ENCODE measurements at places on chromosomes 3 and 15.

GRCh38 chr15:65026756-65027155 is 2.7 kb downstream of the MTFMT start:
- no peak for DNase-seq

DNA sequence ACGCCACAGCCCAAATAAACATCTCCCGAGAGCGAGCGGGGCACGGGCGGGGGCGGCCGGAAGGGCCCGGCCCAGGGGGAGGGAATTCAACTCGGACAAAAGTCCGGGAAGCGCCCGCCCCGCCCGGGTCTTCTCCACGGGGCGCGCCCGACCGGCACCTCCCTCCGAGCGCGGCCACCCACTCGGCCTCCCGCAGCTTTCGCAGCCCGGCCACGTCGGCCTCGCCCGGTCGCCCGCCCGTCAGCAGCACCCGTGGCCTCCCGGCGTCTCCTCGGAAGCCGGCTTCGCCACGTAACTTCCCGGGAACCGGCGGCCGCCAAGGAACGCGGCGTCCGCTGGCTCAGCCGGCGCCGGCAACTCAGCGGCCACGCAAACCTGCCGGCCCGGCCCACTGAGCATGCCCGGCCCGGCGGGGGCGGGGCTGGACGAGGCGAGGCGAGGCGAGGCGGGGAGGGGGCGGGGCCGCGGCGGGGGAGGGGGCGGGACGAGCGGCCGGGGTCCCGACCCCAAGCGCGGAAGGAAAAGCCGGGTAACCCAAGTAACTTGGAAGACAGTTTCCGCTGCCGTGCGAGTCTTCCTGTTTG is at the start of gene TJP1:
TSS of gene TJP1 (minus strand) at position 369 of the 584 bp plus-strand sequence. CDS start 440 bp downstream, outside the sequence.
- peak; percentile 84 for DNase-seq

GRCh38 chr3:120418866-120419490 is 31.8 kb downstream of the FSTL1 start:
- DNase-seq = peak; percentile 79

DNA sequence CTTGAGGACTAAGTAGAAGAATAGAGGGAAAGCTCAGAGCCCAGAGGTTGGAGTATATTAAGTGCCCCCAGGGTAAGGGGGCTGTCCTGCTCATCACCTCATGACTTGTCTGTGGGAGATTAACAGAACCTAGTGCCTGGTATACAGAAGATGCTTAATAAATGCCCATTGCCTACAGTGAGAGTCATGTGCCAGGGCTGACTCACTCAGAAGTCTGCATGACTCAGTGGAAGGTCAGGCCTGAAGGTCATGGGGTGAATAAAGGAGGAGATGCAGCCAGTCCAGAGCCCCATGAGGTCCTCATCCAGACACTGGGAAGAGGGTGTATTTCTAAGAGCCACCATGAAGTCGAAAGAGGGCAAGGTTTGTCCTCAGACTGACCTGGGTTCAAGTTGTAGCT is 62.5 kb upstream of the TLE3 start:
- no peak for DNase-seq

DNA sequence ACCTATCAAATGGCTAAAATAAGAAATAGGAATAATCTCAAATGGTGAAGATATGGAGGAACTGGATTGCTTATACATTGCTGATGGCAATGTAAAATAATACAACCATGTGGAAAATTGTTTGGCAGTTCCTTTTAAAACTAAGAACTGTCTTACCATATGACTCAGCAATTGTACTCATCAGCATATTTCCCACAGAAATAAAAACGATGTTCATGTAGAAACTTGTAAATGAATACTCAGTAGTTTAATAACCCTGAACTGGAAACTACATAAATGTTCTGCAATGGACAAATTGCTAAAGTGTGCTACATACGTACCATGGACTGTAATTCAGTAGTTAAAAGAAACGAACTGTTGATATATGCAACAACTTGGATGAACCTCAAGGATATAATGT is 253.9 kb upstream of the RBMS3 start:
- DNase-seq = no peak

GRCh38 chr3:143001034-143001368 is 369 bp upstream of the U2SURP start:
- DNase-seq = no peak

DNA sequence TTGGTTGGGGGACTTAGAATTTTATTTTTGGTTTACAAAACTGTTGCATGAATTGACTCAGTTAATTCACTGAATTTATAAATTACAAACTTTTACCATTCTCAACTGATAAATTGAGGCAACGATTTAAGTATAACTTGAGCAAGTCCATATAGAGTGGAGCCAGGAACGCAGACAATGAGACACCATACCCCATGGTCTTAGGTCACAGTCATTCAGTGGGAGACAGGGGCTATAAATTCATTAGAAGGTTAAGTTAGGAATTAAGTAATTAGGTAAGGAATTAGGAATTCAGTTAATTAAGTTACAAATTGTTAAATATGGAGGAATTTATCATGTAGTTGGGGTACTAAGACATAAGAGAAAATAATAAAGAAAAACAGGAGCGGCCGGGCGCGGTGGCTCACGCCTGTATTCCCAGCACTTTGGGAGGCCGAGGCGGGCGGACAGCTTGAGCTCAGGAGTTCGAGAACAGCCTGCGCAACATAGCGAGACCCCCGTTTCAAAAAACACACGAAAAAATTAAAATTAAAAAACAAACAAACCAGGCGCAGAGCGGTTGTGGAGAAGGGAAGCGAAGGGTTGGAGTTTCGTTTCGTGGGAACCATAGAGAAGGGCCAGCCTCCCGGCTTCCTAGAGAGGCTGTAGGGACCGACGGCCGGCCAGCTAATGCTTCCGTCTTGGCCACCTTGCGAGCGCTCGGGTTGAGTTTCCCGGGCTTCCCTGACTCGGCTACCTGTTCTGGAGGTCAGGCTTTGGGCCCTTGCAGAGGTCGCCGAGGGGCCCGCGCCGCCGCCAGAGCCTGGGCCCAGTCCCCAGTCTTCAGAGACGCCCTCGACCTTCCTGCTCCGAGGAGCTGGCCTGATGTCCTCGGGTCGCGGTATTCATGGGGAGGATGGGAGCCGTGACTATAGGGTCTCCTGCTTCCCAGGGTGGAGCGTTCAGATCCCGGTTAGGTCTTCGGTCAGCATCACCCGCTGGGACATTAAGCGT is at the start of gene ZNF619:
TSS of gene ZNF619 (plus strand) at position 645 of the 993 bp plus-strand sequence. CDS start 858 bp downstream, outside the sequence.
- peak; percentile 86 for DNase-seq

- no peak for DNase-seq
These were observed 94.1 kb downstream of the ASB7 start for GRCh38 chr15:100696452-100696851.

DNA sequence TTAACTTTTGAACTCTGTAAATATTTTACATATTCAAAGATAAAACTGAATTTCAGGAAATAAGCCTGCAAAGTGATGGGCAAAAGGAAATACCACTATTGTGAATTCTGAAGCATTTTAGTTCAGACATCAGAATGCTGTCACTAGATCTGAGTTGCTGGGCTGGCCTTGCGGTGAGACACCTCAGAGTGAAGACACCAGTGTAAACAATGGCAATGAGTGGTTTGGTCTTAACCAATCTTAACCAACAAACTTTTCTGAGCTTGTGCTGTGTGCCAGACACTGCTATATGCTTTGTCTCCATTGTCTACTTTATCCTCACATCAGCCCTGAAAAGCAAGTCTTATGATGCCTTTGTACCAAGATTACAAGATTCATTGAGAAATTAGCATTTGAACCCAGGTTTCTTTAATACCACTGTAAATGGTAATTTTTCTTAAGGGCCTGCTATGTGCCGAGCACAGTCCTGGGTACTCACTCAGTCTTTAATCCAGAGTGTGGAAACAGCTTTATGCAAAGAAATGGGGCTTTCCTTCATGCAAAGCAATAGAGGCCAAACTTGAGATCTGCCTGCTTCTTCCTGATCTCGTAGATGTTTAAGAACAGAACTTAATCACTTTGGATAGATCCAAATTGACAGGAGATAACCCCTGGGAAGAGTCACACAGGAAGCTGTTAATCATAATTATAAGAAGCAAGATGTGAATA is 55.0 kb downstream of the TMEM39A start:
- no peak for DNase-seq

GRCh38 chr3:161619351-161619750 is 122.7 kb downstream of the OTOL1 start:
- DNase-seq = no peak

- DNase-seq = no peak
These were observed 68.4 kb downstream of the HERC1 start for GRCh38 chr15:63765338-63765737.

DNA sequence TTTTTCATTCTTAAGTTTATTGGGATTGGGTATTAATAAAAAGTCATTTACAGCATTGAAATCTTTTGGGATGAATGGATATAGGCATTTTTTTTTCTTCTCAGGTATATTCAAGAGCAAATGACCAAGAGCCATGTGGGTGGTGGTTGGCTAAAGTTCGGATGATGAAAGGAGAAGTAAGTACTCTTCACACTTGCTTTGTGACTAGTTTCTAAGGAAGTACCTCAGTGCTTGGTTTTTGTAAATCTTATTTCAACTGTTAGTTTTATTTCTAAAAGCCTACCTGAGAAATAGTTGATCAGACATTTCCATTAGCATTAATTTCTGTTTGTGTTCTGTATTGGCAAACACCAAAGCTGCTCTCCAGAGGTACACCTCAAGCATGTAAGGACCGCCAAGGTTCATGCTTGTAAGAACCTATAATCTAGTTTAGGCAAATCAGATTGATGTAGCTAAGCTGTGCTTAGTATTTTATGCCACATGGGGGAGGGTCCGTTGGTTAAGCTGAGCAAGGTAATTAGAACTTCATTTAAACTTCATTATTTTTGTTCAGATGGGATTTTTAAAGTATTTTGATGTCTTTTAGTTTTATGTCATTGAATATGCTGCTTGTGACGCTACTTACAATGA is 35.4 kb downstream of the FXR1 start:
- DNase-seq = peak; percentile 42

GRCh38 chr3:124064050-124064449 is 72.1 kb upstream of the ROPN1 start:
- DNase-seq = no peak

GRCh38 chr3:190773948-190774347 is 88.5 kb downstream of the GMNC start:
- DNase-seq = no peak

DNA sequence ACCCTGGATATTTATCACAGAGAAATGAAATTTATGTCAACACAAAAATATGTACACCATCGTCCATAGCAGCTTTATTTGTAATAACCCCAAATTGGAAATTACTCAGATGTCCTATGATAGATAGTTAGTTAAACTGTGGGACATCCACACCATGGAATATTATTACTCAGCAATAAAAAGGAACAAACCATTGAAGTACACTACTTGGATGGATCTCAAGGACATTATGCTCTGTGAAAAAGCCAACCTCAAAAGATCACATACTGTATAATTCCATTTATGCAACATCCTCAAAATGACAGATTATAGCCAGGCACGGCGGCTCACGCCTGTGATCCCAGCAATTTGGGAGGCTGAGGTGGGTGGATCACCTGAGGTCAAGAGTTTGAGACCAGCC is 113.3 kb downstream of the PGPEP1L start:
- DNase-seq = no peak

- DNase-seq = no peak
These were observed 81.6 kb downstream of the FBN1 start for GRCh38 chr15:48563934-48564333.

DNA sequence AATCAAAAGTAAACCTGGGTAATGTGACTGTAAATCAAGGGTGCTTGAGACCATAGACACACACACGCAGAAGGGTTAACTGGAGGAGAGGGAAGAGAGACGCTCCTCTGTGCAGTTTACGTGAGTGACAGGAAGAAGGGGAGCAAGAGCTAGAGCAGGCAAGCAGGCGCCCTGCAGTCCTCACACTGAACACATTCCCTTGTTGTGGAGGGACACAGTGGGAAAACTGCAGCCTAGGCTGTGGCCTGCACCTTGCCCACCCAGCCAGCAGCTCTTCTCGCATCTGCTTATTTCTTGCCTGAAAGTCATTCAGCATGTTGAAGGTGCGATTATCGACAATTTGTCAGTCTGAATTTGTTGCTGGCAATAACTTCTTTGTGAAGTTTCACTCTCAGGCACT is 24.2 kb downstream of the SOX2 start:
- DNase-seq = no peak

- no peak for DNase-seq
These were observed 17.4 kb downstream of the LHFPL4 start for GRCh38 chr3:9536212-9536611.

GRCh38 chr15:78148392-78149067 is 632 bp upstream of the IDH3A start:
- DNase-seq = no peak

DNA sequence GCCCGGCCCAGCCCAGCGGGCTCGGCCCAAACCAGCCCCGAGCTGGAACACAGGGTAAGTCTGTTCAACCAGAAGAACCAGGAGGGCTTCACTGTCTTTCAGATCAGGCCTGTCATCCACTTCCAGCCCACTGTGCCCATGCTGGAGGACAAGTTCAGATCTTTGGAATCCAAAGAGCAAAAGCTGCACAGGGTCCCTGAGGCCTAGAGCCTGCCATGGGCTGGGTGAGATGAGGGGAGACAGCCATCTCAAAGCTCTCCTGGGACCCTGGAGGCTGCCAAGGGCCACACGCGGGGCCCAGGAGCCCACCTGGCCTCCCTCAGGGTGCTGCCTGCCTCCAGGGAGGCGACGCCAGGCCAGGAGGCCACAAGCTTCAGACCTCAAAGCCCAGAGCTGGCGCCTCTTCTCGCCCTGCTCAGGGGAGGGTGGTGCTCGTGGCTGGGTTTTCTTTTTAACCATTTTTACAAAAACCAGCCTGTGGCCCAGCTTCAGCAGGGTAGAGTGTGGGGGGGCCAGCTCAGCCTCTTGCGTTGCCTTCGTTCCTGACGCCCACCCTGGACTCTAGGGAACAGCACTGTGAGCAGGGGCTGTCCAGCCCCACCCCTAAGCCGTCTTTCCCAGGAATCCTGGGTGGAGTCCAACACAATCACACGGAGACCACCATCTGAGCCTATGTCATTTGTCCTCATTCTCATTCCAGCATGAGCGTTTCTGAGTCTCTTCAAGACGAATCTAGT is 107.0 kb downstream of the ETFA start:
- no peak for DNase-seq

GRCh38 chr3:178967177-178967532 is 104.5 kb downstream of the ZMAT3 start:
- DNase-seq = no peak

GRCh38 chr3:39879581-39879980 is 70.2 kb downstream of the MYRIP start:
- DNase-seq = no peak

- DNase-seq = peak; percentile 62
These were observed 419.2 kb downstream of the OCA2 start for GRCh38 chr15:27679731-27680471.

GRCh38 chr3:98329392-98330124 is 24.1 kb upstream of the OR5K4 start:
- peak; percentile 62 for DNase-seq

GRCh38 chr15:77475898-77476297 is 55.2 kb downstream of the HMG20A start:
- DNase-seq = peak; percentile 65

- DNase-seq = no peak
These were observed 72.7 kb downstream of the ZNF621 start for GRCh38 chr3:40597441-40597840.

GRCh38 chr3:50652709-50653108 is 22.0 kb upstream of the DOCK3 start:
- peak; percentile 49 for DNase-seq

- no peak for DNase-seq
These were observed 57.2 kb upstream of the FBN1 start for GRCh38 chr15:48702569-48703236.
